Naive thymus-derived CD4-positive, alpha-beta T cell (primary cell): ENCODE measurements at places on chromosomes 16 and 17.

DNA sequence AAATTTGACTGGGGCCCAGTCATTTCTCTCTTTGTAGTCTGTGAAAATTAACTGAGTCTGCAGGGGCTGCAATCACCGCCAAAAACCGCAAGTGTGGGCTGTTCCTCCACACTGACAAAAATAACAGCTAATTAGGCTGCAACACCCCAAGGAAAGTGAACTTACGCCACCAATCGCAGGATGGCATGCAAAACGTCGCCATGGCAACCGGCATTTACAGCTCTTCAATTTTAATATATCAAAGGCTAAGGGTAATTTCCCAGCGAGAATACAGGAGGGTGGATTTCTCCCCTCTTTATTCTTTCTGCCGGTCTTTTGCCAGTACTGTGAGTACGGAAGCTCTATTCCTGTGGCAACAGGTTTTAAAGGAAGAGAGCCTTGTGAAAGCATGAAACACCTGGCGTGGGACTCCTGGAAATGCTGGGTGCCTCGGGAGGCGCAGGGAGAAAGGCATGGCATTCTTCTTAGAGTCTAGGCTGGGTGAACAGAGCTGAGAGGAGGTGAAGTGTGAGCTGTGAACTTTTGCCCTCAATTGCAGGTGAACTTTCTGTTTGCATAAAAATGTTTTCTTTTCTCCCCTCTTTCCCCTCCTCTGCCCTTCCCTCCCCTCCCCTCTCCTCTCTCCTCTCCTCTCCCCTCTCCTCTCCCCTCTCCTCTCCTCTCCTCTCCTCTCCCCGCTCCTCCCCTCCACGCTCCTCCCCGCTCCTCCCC is 399.7 kb downstream of the XYLT1 start:
- peak; percentile 68 for DNase-seq

- DNase-seq, result peak; percentile 26
Measured at GRCh38 chr17:39634384-39634871, 2.5 kb upstream of the STARD3 start.

DNA sequence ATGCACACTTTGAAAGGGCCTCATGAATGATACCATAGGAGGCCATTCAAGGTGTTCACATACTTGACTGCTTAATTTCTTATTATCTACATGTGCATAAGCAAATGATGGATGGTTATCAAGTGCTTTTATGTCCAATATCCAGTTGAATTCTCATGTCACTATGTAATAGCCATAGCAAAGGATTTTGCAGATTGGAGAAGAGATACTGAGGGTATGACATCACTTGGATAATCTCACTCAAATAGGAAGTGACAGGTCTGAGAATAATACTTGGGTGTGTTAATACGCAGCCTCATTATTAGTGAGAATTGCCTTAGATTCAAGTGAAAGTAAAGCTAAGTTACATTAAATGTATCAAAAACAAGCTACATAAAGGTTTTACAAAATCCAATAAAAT is 1208.6 kb downstream of the CDH11 start:
- DNase-seq, result no peak

- no peak for DNase-seq
Measured at GRCh38 chr17:18988546-18989173, 15.9 kb downstream of the FAM83G start.

GRCh38 chr17:68601565-68602288 is 560 bp upstream of the FAM20A start:
- DNase-seq, result no peak

- no peak for DNase-seq
Measured at GRCh38 chr17:76537578-76538280, at the start of gene CYGB. Gene CYGB, minus strand, starts transcription at chr17:76537709. Its CDS starts 167 bp downstream, at chr17:76537542.

DNA sequence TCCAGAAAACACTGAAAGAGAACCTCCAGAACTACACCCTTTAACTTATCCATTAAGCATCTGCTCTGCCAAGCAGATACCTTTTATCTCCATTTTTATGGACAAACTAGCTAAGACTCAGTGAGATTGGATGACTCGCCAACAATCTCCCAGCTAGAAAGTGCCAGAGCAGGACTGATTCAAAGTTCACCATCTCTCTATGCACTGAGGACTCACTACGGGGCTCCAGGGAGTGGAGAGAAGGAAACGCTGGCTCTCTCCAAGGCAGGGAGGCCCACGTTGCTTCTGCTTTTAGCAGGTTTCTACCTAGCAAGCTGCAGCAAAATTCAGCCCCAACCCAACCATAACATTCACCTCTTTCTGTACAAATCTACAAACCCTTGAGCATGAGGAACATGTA is 52.8 kb upstream of the ARHGAP44 start:
- DNase-seq, result no peak

- DNase-seq, result no peak
Measured at GRCh38 chr17:40349477-40349894, 15.1 kb downstream of the GJD3 start.

GRCh38 chr16:73106329-73107034 is 58.6 kb upstream of the ZFHX3 start:
- no peak for DNase-seq

- no peak for DNase-seq
Measured at GRCh38 chr16:78277321-78278055, 178.0 kb downstream of the WWOX start.

- no peak for DNase-seq
Measured at GRCh38 chr17:28239271-28239624, 79.8 kb upstream of the TMEM97 start.

- DNase-seq, result no peak
Measured at GRCh38 chr17:40284085-40284713, 3.5 kb upstream of the CDC6 start.

GRCh38 chr17:36850790-36851189 is 86.5 kb upstream of the LHX1 start:
- DNase-seq, result no peak

DNA sequence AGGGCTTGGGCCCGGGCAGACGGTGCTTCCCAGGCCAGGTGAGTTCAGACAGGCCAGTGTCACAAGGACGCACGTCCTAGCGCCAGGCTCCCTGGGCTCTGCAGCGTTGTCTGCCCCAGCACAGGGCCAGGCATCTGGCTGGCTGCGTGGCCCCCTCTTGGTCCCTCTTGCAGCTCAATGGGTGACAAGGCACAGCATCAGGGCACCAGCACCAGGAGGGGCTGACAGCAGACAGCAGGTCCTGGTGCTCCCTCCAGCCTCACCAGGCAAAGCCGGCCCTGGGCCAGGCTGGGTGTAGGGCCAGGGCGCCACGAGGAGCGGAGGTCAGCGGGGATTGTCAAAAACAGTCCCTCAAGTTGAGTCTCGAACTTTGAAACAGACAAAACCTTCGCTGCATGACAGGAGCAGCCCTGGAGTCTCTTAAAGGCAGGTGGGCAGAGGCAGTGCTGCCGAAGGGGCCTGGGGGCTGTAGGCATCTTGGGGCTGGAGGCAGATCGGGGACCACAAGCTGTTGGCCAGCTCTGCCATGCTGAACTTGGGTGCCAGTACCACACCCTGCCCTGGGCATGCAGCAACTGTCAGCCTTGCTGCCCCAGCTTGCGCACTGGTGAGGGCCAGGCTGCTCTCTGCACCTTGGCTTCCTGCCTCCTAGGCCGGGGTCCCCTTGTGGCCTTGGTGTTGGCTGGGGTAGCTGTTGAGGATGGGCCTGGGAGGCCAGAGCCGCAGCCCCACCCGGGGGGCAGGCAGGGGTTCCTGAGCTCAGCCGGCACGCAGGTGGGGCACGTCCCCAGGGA is 48.8 kb downstream of the PRMT7 start:
- no peak for DNase-seq

DNA sequence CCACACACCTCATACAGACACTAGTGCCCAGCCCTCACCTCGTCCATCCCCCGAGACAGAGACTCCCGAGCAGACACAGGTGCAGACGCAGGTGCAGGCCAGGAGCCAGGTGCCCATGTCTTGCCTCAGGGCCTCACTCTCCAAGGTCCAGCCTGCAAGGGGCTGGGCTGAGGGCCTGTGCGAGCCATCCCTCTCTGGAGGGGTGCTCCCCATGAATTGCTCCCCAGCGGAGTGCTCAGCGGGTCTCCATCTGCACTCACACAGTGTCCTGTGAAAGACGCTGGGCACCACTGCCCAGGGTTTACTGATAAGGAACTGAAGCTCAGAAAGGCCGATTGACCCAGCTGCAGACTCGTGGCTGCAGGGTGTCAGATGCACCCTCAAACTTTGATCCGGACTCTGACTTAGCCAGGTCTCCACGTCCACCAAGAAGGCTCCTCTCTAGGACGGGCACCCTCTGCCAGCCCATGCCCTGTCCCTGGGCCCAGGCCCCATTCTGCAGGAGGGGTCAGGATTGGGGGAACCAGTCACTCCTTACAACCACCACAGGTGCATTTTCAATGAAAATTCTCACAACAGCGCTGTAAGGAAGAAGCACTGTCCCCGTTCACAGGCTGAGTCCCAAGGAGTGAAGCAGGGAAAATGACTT is 16.9 kb downstream of the POLR3K start:
- DNase-seq, result no peak

- peak; percentile 55 for DNase-seq
Measured at GRCh38 chr17:17757391-17757791, 76.1 kb downstream of the RAI1 start.

GRCh38 chr17:31294820-31295488 is 2.1 kb downstream of the OMG start:
- no peak for DNase-seq
